ENCODE measurements at places on chromosomes 5 and 9.

GRCh38 chr5:139046551-139046950, 151.6 kb downstream of the SIL1 start:
- DNase-seq = no peak

GRCh38 chr5:109612278-109612905, 77.3 kb upstream of the MAN2A1 start:
- no peak for DNase-seq

DNA sequence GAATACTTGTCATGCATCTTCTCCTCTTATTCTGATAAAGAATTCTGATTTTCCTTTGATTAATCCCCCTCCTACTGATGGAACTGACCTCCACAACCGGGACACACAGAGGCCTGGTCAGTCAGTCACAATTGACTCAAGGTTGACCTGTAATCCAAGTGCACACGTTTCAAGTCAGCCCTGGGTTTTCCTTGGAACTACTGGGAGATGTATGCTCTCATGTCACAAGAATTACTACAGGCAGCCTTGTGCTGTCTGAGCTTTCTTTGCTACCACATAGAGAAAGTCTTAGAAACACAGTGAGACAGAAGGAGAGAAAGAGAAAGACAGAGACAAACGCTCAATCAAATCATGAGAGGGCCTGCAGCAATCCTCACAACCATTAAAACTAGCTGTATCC, 345.8 kb downstream of the PDE4D start:
- DNase-seq = no peak

DNA sequence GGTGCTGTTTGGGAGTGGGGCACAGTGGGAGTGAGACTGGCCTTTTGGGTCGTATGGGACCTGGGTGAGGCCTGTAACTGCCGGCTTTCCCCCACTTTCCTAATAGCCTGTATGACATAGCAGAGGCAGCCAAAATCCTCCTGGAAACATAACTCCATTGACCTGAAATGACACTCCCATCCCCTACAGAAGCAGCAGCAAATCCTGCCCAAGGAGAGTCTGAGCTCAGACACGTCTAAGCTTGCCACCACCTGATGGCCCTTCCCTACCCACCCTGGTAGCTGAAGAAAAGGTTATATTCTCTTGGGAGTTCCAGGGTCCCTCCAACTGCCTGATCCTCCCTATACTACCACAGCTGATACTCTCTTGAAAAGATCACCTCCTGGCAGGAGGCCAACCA, 179.8 kb upstream of the ARRDC3 start:
- DNase-seq = no peak

GRCh38 chr9:77903666-77904285, 127.8 kb downstream of the GNAQ start:
- DNase-seq = no peak

GRCh38 chr5:13660072-13660471, 284.4 kb downstream of the DNAH5 start:
- DNase-seq = no peak

DNA sequence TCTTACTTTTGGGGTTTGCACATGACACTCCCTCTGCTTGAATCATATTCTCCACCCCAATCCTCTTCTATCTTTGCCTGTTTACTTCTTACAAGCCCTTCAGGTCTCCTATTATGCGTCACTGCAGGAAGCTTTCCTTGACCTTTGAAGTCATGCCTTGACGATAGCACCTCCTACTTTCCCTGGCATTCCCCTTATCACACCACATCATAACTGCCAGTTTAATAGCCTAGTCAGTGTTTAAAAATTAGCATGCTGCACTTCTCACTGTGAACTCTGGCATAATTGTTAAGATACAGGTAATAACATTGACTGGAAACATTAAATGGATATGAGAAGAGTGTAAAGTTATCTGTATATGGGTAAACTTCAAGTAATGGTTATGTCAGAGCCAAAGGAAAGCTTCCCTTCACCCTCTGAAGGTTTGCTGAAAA, 37.1 kb upstream of the CEP120 start:
- no peak for DNase-seq

- no peak for DNase-seq
These were observed 358.9 kb downstream of the ICE1 start for GRCh38 chr5:5781335-5781734.

DNA sequence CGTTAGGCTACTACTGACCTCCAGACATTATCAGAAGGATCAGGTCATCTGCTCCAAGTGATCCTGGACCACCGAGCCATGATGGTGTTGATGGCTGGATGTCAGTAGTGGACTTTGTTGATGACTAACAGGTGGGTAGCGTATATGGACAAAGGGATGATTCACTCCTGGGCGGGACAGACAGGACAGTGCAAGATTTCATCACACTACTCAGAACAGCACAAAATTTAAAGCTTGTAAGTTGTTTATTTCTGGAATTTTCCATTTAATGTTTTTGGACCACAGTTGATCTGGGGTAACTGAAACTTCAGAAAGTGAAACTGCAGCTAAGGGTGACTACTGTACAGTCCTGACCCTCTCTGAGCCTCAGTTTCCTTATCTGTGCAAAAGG, 12.7 kb downstream of the PDGFRB start:
- DNase-seq = no peak

GRCh38 chr5:97377582-97377981, 194.5 kb upstream of the RIOK2 start:
- no peak for DNase-seq

GRCh38 chr9:35847792-35848572, 19.0 kb downstream of the TMEM8B start:
- peak; percentile 41 for DNase-seq

GRCh38 chr5:172878933-172879752, 45.1 kb downstream of the ERGIC1 start:
- DNase-seq = no peak

- DNase-seq = no peak
These were observed 121.3 kb downstream of the RASGRF2 start for GRCh38 chr5:81081461-81081835.

DNA sequence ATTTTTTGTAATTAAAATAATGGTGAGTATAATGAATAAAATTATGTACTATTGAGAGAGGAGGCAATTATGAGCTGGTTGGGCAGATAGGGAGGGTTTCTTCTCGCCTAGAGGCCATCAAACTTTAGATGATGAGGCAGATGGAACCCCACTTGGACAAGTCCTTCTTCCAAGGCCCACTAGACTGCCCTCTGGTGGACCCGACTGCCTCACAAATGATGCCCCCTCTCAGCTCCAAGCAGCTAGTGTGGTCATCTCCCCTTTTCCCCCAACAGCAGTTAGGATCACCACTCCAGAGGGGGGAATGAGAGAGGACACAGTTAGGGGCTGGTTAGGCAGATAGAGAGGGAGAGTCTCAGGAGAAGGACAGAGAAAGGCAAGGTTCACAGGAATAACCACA, 348.0 kb upstream of the CDH18 start:
- no peak for DNase-seq

- DNase-seq = no peak
These were observed 8.9 kb downstream of the PPP1R26 start for GRCh38 chr9:135488527-135488926.

- no peak for DNase-seq
These were observed 13.6 kb upstream of the ARHGAP26 start for GRCh38 chr5:142756576-142756975.

- no peak for DNase-seq
These were observed 4.2 kb upstream of the SCGB3A1 start for GRCh38 chr5:180595381-180596114.

GRCh38 chr9:29769019-29769418, 2195.7 kb upstream of the C9orf72 start:
- DNase-seq = no peak

DNA sequence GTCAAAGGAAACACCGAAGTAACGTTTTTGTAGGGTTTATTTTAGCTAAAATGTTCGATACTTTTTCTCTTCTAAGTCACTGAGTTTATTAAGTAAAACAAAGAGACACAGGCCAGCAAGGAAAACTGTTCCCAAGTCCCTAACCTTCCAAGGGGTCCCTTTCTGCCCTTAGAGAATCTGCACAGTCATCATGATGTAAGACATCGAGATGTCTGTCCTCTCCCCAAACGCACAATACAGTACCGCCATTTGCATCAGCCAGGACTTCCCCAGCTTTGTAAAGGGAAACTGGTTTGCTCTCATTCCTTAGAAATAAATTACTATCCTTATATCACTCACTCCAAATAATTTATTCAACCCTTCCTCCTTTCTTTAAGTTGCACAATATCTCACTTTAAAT, 89.3 kb downstream of the MARCHF11 start:
- no peak for DNase-seq

DNA sequence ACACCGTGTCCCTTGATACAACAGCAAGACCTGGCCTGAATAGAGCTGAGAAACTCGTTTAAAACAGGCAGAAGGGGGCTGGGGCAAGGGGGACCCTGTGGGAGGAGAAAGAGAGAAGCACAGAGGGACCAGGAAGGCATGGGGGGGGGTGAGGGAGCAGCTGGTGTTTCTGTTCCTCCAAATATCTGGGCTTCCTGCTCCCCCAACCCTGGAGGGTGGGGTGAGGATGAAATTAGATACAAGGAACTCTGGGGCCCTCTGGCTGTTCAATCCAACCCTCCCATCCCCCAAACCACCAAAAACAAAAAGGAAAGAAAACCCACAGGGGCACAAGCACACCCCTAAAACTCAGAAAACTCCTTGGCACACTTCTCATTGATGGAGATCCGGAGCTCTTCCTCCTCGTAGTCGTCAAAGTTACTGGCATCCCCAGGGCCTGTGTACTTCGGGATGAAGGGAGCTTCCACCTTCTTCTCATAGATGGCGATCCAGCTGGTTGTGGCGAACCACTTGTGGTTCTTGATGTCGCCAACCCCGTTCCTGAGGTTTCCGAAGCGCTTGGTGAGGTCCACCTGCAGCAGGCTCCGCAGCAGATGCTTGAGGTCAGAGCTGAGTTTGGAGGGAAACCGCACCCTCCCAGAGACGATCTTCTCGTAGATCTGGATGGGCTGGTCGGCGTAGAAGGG, 1.1 kb downstream of the PRKACG start:
- peak; percentile 34 for DNase-seq

DNA sequence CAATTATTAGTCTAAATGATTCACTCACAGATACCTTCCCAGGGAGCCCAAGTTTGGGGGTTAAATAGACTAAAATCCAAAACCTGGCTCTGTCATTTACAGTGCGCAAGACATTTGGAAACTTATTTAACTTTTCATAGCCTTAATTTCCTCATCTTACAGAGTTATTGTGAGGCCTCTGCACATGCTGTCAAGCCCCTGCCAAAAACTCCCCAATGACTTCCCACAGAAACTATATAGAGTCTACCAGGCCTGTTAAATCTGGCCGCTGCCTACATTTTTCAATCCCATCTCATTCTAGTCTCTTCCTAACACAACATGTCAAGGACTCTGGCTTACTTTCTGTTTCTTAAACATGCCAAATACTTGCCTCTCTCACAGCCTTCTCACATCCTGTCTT, 412.5 kb downstream of the ELAVL2 start:
- DNase-seq = no peak

GRCh38 chr9:138105561-138106505, 228.3 kb downstream of the CACNA1B start:
- DNase-seq = no peak

GRCh38 chr5:17132444-17133083, 84.9 kb upstream of the BASP1 start:
- DNase-seq = no peak

GRCh38 chr5:176648474-176649194, 1.4 kb downstream of the TSPAN17 start:
- peak; percentile 45 for DNase-seq

DNA sequence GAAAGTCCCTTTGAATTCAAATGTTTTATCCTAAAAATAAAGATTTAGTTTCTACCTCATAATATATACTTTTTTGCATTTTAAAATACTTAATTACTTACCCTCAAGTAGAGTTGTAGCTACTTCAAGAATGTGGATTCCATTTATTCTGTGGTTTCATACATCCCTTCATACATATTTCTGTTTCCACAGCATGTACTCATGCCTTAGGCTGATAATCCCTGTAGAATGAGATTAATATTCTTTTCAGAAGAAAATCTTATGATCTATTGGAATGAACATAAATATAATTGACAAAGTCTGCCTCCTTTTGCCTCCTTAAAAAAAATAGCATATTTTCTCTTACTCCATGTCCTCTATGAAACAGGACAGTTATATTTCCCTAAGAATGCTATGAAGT, 465.7 kb downstream of the DTWD2 start:
- DNase-seq = no peak

- no peak for DNase-seq
These were observed 221.0 kb downstream of the ADCY2 start for GRCh38 chr5:7616897-7617296.

DNA sequence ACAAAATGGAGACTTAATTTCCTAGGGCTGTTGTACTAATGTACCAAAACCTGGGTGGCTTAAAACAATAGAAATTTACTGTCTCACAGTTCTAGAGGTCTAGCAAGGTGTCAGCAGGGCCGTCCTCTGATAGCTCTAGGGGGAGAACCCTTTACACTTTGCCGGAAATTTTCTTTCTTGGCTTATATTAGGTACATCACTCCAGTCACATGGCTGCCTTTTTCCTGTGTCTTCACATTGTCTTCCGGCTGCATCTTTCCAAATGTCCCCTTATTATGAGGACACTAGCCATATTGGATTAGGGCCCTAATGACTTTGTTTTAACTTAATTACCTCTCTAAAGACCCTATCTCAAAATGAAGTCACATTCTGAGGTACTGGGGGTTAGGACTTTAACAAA, 5.8 kb downstream of the UHRF2 start:
- DNase-seq = no peak

DNA sequence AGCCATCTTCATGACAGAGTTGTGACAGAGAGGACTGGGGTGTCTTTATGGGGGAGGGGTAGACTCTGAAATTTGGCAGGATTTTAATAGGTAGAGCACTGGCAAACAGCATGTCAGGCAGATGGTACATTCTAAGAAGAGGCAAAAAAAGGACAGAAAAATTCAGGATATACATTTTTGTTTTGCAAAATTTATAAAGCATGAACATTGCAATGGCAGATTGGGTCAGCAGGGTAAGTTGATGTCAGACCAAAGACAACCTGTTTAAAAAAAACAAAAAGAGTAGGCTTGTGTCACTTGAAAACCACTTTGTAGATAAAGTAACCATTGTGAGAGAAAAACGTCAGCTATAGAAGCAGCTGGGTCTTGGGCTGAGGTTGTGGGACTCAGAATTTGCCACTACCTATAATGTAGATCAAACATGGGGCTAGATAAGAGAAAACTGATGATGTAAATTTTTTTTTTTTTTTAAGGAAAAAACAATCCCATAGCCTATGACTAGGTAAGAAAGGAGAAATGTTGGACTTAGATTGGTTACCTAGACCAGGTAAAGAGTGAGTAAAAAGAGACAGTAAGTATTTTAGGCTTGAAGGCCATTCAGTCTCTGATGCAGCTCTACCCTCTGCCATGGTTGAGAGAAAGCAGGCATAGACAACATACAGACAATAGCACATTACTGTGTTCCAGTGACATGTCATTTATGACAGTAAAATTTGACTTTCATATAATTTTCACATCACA, 8.3 kb downstream of the CAMK4 start:
- DNase-seq = peak; percentile 54

GRCh38 chr5:14202462-14202861, 59.3 kb downstream of the TRIO start:
- no peak for DNase-seq

- DNase-seq = no peak
These were observed 181.3 kb downstream of the CAVIN4 start for GRCh38 chr9:100759215-100759614.

GRCh38 chr5:80300125-80300524, 19.7 kb upstream of the SPZ1 start:
- DNase-seq = no peak
